ENCODE measurements at places on chromosomes 16 and 17.
A peak's percentile ranks its signal among the peaks of the same experiment; 100 is the strongest.

DNA sequence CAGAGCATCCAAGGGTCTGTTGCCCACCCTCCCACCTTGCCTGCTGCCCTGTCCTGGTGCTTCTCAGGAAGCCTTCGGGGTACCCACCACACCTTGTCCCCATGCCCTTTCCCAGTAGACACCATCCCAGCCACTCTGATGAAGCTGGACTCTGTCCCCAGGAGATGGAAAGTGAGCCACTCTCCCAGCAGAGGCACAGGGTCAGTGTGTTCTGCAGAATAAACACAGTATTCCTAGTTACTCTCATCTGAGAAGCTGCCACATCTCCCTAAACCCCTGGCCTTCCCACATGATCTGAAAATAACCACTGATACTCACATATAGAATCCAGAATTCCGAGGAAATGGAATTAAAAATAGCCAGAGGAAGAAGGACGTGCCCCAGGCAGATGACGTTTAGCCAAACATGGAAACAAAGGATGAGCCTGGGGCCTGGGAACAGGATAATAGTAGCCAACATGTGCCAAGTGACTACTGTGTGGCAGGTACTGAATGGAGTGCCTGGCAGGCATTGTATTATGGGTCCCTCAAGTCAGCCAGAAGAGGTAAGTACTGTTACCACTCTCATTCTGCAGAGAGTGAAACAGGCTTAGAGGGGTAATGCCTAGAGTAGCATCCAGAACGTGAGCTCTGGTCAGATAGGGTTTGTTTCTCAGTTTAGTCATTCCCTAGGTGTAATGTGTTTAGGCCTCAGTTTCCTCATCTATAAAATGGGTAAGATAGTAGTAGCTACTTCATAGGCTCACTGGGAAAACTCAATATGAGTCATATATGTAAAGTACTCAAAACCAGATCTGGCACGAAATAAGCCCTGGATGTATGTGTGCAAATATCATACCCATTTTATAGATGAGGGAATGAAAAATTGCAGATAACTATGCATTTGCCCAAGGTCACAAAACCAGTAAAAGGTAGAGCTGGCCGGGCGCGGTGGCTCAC is 20.8 kb upstream of the PEMT start:
- no peak for DNase-seq

DNA sequence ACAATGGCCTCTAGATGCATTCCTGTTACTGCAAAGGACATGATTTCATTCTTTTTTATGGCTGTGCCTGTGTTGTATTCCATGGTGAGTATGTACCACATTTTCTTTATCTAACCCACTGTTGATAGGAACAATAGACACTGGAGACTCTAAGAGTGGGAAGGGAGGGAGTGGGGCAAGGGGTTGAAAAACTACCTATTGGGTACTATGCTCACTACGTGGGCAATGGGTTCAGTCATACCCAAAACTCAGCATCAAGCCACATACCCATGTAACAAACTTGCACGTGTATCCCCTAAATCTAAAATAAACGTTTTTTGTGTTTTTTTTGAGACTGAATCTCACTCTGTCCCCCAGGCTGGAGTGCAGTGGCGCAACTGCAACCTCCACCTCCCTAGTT is 47.1 kb upstream of the SCNN1B start:
- DNase-seq: no peak

DNA sequence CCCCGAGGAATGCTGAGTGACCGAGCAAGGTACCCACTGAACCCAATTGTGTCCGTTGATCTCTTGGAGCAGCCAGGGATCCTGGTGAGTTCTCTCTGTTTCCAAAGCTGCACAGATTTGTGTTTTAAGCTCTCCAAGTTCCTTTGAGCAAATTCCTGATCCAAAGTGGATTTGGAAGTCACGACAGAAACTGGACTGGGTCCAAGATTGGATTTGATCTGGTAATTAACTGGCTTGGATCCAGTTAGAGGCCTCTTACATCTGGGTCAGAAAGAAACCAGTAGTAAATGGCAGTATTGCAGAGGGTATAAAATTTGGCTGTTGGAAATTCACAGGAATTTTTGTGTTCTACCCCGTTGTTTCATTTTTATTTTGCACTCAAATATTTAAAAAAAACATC is 119.5 kb downstream of the PMP22 start:
- no peak for DNase-seq

DNA sequence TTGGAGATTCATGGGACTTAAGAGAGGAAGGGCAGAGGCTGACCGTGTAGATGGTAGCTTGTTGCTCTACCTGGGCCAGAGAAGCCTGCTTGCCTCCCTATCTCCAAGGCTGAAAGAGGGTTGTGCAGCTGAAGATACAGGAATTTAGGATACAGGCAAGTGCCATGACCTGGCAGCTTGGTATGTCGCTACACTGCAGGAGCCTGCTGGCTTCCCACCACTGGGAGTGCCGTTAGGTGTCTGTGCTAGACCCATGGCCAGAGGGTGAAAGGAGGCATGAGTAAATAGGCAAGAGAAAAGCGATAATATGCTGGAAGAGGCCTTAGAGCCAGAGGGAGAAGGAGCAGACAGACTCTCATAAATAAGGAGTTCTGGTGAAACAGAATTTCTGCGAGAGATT is 10.6 kb downstream of the NAA60 start:
- DNase-seq: no peak

- no peak for DNase-seq
Observed at GRCh38 chr16:67137605-67138004, 13.2 kb downstream of the B3GNT9 start.

DNA sequence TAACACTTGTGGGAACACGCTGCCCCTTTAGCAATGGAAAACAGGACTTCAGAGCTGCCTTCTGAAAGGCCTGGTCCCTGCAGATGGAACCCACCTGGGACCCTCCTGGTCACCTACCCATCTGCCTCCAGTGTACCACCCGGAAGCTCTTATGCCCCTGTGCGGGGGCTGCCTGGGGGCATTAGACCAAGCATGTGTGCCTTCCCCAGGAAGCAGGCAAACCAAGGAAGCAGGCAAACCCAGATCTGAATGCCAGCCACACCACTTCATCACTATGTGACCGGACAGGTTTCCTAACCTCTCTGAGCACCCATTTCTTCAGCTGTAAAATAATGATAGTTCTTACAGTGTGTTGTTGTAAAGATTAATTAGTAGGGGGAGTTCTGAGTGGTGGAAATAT is 20.8 kb upstream of the LRRC37A3 start:
- DNase-seq: no peak

GRCh38 chr16:69709456-69710084 is 16.8 kb downstream of the NQO1 start:
- peak; percentile 79 for DNase-seq

DNA sequence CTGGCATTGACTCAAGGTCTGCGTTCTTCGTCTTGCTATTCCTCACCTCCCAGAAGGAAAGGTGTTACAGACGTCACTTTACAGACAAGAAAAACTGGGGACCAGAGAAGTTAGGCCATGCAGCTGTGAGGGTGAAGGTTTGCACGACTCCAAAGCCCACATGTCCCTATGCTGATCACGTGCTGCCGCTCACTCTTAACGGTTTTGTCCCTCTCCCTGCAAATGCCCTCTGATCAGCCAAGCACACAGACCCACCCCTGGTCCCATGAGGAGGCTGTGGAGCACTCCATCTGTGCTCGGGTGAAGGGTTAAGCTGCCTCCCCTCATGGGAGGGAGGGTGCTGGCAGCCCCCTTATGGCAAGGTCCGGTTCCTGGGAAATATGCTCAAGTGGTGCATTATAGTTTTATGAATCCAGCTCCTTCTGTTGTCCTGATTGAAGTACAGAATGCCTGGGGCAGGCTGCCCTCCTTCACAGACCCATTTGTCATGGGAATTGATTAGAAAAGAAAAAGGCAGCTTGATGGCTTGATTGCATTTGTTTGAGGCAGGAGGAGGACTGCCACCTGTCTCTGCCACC is 18.8 kb downstream of the CCDC182 start:
- DNase-seq: no peak

- no peak for DNase-seq
Observed at GRCh38 chr16:14292051-14292825, 221.1 kb downstream of the MRTFB start.

- peak; percentile 35 for DNase-seq
Observed at GRCh38 chr16:67111951-67112444, 2.3 kb downstream of the PHAF1 start.

- DNase-seq: peak; percentile 15
Observed at GRCh38 chr16:49280105-49280741, 1.4 kb downstream of the CBLN1 start.

- DNase-seq: no peak
Observed at GRCh38 chr17:1040216-1040600, 43.3 kb downstream of the TIMM22 start.

DNA sequence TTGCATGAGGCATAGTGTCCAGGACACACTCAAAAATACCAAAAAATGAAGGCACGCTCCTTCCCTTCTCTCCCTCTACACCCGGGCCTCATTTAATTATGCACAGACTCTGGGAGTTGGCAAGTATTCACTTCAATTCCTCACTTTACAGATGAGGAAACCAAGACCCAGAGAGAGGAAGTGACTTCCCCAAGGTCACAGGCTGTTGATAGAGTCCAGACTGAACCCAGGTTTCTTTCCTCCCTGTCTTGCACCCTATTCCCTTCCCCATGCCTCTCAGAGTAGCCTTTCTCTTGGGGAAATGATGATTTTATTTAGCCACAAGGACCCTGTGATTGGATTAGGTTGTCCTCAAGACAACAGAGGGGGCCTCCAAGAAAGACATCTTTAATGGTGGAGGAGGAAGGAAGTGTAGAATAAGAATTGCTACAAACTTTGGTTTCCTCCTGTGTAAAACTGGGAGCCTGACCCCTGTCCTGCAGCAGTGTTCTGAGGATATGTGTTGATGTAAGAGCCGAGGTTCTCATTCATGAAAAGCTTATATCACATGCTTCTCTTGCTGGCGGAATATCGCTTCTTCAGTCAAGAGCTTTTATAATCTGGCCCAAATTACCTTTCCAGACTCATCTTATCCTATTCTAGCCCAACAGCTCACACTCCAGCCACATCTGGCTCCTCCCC is 48.8 kb upstream of the SIAH1 start:
- peak; percentile 25 for DNase-seq

- DNase-seq: no peak
Observed at GRCh38 chr17:7120123-7120522, 5.5 kb upstream of the ASGR2 start.

DNA sequence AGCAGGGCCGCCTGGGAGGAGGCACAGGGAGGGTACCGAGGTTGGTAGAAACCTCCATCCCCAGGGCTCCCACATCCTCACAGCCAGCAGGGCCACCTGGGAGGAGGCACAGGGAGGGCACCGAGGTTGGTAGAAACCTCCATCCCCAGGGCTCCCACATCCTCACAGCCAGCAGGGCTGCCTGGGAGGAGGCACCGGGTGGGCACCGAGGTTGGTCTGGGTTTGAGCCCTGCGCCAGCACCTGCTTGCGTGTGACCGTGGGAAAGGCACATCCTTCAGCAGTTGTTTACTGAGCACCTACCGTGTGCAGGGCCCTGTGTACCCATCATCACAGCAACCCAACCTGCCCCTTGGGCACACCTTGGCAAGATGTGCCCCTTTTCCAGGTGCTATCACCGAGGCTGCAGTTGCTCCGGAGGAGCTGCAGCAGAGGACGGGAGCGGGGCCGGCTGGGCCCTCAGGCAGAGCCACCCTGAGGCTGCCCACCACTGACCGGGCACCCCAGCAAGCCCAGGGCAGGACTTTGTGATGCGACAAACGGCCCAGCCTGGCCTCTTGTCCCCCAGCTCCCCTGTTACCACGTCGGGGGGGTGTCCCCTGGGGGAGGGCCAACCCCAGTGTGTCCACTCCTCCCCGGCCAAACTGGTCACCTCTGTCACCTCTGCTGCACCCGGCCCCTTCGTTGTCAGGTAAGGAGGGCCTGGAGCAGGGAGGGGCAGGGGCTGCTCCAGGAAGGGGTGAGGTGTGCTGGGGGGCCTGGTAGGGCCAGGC is 22.1 kb upstream of the OSGIN1 start:
- DNase-seq: no peak

DNA sequence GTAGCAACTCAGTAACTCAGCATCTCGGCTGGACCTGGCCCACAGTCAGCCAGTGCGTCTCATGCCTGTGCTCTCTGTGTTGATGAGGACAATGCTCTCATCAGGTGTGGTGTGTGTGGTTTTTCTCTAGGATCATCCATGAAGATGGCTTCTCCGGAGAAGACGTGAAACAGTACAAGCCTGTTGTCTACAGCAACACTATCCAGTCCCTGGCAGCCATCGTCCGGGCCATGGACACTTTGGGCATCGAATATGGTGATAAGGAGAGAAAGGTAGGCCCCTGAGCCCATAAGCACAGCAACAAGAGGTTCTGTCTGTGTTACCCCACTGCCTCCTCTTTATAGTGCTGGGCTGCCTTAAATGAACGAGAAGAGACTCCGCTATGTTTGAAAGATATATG is 84.5 kb downstream of the GNAO1 start:
- DNase-seq: no peak

DNA sequence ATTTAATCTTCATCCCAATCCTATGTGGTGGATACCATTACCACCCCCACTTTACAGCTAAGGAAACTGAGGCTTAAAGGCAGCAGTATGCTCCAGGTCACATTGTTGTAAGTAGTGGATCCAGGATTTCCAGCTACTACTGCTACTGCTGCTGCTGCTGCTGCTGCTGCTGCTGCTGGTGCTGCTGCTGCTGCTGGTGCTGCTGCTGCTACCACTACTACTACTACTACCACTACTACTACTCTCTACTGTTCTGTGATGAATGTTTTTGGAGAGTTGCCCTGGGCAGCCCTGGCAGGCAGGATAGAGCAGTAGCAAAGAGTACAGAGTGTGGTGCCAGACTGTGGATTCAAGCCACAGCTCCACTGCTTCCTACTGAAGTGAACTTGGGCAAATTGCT is 49.3 kb upstream of the SLC12A3 start:
- DNase-seq: no peak

GRCh38 chr17:8459107-8459506 is 23.4 kb downstream of the NDEL1 start:
- DNase-seq: no peak

GRCh38 chr17:49549311-49549605 is 26.4 kb upstream of the NXPH3 start:
- no peak for DNase-seq

DNA sequence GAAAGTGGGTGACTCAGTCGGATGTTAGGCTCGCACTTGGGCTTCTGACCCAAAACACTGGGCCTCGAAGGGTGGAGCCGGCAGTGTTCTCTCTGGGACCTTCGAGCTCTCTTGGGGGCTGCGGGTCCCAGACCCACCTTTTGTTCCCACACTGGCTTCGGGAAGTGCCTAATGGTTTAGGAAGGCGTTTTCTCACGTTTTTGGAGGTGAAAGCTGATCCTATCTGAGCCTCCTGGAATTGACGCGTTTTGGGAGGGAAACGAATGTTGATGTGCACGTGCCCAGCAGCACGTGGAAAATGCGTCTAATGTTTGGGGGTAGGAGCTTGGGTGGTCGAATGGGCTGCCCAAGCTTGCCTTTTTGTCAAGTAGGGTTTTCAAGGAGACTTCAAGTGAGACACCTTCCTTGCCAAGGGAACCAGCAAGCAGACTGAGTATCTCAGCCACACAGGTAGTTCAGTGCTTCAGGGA is 666 bp downstream of the HGS start:
- no peak for DNase-seq

GRCh38 chr16:71927383-71927782 is 32.1 kb downstream of the IST1 start:
- peak; percentile 23 for DNase-seq

GRCh38 chr16:68374961-68375660 is 64.3 kb downstream of the PRMT7 start:
- no peak for DNase-seq

Measured in KBM-7 (cell line).